MCF 10A (cell line): ENCODE measurements at places on chromosomes 12 and 14. TPM values are rescaled to one million over a fixed set of nuclear protein-coding genes. Genes with fewer than 3 reads are reported as not detected.

The DLK1 gene
- not detected in 2 replicates for total RNA-seq

The TMPRSS12 gene
- total RNA-seq = not detected in 2 replicates

The TAS2R42 gene
- total RNA-seq = not detected in 2 replicates

The BDKRB2 gene
- 1.4 and 2.8 TPM in 2 replicates for total RNA-seq

The EGLN3 gene
- 0.17 and 0.54 TPM in 2 replicates for total RNA-seq

The GYS2 gene
- total RNA-seq = 0.29 and 0.47 TPM in 2 replicates

The EML1 gene
- total RNA-seq = 9.5 and 11.6 TPM in 2 replicates

The PPP1R1A gene
- total RNA-seq = not detected in 2 replicates

The ASIC1 gene
- 1.3 and 1.7 TPM in 2 replicates for total RNA-seq

The SERPINA4 gene
- total RNA-seq = not detected in 2 replicates

The SLC17A8 gene
- total RNA-seq = not detected in 2 replicates

The CDCA3 gene
- 11.7 and 25.5 TPM in 2 replicates for total RNA-seq

The CLEC9A gene
- total RNA-seq = not detected in 2 replicates

The TAS2R46 gene
- 0.69 and 1.1 TPM in 2 replicates for total RNA-seq

The GPRC5D gene
- not detected in 2 replicates for total RNA-seq

The SLC2A14 gene
- total RNA-seq = not detected in 2 replicates

The REM2 gene
- 0.26 and 0.47 TPM in 2 replicates for total RNA-seq

The AICDA gene
- not detected in 2 replicates for total RNA-seq

The STAC3 gene
- 2.5 and 2.8 TPM in 2 replicates for total RNA-seq

The SLC8A3 gene
- total RNA-seq = not detected in 2 replicates

The LYZ gene
- not detected in 2 replicates for total RNA-seq

The RPS26 gene
- 45.1 and 67.3 TPM in 2 replicates for total RNA-seq

The MANSC1 gene
- total RNA-seq = 9.9 and 10.1 TPM in 2 replicates

The RPL10L gene
- total RNA-seq = not detected in 2 replicates

The WIF1 gene
- total RNA-seq = not detected in 2 replicates

The MORN3 gene
- 0.35 and 0.52 TPM in 2 replicates for total RNA-seq

The TROAP gene
- total RNA-seq = 30.8 and 41.9 TPM in 2 replicates

The VASH1 gene
- 0.35 and 0.54 TPM in 2 replicates for total RNA-seq

The CMKLR1 gene
- total RNA-seq = 0.12 and 0.25 TPM in 2 replicates

The GRIP1 gene
- total RNA-seq = 8.2 and 8.8 TPM in 2 replicates

The TOGARAM1 gene
- total RNA-seq = 12.0 and 15.8 TPM in 2 replicates

The APOF gene
- total RNA-seq = not detected in 2 replicates

The CCDC196 gene
- total RNA-seq = not detected in 2 replicates

The ZNF891 gene
- 1.6 and 1.9 TPM in 2 replicates for total RNA-seq

The RNASE7 gene
- 10.9 and 11.8 TPM in 2 replicates for total RNA-seq

The SERPINA10 gene
- not detected in 2 replicates for total RNA-seq

The KLRC4 gene
- total RNA-seq = 0.66 and 0.84 TPM in 2 replicates

The MAP1LC3B2 gene
- total RNA-seq = 3.4 and 5.1 TPM in 2 replicates

The IL22 gene
- not detected in 2 replicates for total RNA-seq

The ENDOU gene
- total RNA-seq = not detected in 2 replicates

The LRP6 gene
- total RNA-seq = 24.9 and 27.6 TPM in 2 replicates

The PCBP2 gene
- total RNA-seq = 994 and 1,037 TPM in 2 replicates

The CFAP251 gene
- total RNA-seq = 19.7 and 23.5 TPM in 2 replicates

The UNC79 gene
- total RNA-seq = 0.05 TPM in 2 replicates

The EFCAB11 gene
- 10.6 and 11.1 TPM in 2 replicates for total RNA-seq

The ACSM4 gene
- not detected in 2 replicates for total RNA-seq

The TSPAN11 gene
- not detected in 2 replicates for total RNA-seq

The KLRF2 gene
- total RNA-seq = not detected in 2 replicates

The CDK4 gene
- 117 and 123 TPM in 2 replicates for total RNA-seq

The NPAS3 gene
- 0.35 and 0.79 TPM in 2 replicates for total RNA-seq

The B4GALNT3 gene
- 0.68 and 0.76 TPM in 2 replicates for total RNA-seq

The CEBPE gene
- total RNA-seq = not detected in 2 replicates

The RTL1 gene
- total RNA-seq = not detected in 2 replicates

The FZD10 gene
- total RNA-seq = 0.15 TPM in 1 of 2 replicates, not detected in the other

The LRRIQ1 gene
- total RNA-seq = 0.70 and 1.5 TPM in 2 replicates
